Stimulated activated CD8-positive, alpha-beta memory T cell treated with anti-CD3 and anti-CD28 coated beads, Interleukin-4, amount 100 ng/mL, for 4 hours (primary cell): ENCODE measurements at places on chromosomes 3 and 15.

DNA sequence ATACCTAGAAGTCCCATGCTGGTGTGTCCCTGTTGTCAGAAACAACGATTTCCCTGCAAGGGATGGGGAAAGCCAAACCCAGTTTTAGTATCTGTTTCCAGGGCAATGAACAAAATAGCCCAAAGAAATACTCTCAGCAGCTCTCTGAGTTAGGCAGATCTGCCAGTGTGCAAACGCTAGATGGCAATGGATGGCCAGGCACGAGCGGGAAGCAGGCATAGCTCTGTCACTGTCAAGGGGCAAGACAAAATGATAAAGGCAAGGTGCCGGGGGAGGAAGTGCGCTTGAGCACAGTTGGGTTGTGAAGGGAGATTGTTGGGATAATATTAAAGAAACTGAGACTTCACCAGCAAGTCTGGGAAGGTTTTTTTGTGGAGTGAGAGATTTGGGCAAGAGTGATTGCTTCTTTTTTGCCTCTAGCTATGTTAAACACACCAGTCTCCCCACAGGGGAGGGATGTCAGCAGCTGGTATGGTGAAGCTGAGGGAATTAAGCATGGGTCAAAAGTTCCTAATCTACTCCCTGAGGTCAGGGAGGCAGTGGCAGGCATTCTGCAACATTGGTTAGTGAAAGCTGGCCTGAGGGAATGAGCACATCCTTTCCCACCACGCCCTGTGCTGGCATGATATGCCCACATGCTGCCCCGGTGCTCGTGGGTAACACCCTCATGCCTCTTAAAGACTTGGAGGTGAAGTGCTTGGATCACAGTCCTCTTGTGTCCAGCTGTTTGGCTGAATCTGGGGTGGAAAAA is 117.5 kb downstream of the PDCD6IP start:
- DNase-seq: no peak

GRCh38 chr3:148796799-148797198 is 30.8 kb upstream of the CPB1 start:
- DNase-seq: no peak

DNA sequence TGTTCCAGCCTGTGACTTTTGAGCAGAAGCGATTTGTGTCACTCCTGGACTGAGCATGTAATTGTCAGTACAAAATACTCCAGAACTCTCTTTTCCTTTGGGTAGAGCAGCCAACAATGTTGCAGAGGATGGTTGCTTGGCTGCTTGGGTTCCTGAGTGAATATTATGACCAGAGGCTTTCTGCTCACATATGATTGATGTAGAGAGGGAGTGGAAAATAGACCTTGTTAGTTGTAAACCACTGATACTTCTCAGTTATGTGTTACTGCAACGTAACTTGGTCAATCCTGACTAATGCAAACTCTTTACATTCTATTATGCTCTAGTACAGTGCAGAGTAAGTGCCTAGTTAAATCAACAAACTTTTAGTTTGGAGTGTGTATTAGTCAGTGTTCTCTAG is 322.6 kb upstream of the KCNH8 start:
- no peak for DNase-seq

DNA sequence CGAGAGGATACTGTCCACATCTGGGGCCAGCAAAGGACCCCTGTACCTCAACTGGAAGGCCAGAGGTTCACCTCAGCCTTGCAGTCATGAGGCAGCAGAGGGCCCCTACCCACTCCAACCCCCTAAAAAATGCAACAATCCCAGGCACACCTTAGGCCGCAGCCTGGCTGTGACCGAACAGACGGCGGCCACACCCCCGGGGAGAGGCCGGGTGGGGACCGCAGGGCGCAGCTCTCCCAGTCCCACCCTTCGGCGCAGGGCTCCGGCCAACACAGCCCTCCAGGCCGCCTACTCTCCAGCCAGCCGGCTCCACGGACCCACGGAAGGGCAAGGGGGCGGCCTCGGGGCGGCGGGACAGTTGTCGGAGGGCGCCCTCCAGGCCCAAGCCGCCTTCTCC is 457 bp upstream of the DNAJA4 start:
- no peak for DNase-seq

- no peak for DNase-seq
Observed at GRCh38 chr15:69568173-69569009, 115.8 kb downstream of the RPLP1 start.

GRCh38 chr3:59401924-59402323 is 352.1 kb upstream of the CFAP20DC start:
- no peak for DNase-seq
